Sigmoid colon (tissue), 7 donors: ENCODE measurements at places on chromosomes 5 and 9.

GRCh38 chr5:30871196-30871595 lies 322.3 kb upstream of the CDH6 start:
- no peaks in the 10 kb centered on the region for H3K27me3 ChIP-seq
- no peak overlapping the region for H3K27ac ChIP-seq
- no peak overlapping the region for H3K4me3 ChIP-seq
- H3K36me3 ChIP-seq, result no peaks in the 10 kb centered on the region
- no peak for DNase-seq

GRCh38 chr9:98913044-98913443 lies 30.7 kb upstream of the COL15A1 start:
- no peak for DNase-seq
- H3K27me3 ChIP-seq, result no peaks in the 10 kb centered on the region
- no peaks in the 10 kb centered on the region for H3K36me3 ChIP-seq

DNA sequence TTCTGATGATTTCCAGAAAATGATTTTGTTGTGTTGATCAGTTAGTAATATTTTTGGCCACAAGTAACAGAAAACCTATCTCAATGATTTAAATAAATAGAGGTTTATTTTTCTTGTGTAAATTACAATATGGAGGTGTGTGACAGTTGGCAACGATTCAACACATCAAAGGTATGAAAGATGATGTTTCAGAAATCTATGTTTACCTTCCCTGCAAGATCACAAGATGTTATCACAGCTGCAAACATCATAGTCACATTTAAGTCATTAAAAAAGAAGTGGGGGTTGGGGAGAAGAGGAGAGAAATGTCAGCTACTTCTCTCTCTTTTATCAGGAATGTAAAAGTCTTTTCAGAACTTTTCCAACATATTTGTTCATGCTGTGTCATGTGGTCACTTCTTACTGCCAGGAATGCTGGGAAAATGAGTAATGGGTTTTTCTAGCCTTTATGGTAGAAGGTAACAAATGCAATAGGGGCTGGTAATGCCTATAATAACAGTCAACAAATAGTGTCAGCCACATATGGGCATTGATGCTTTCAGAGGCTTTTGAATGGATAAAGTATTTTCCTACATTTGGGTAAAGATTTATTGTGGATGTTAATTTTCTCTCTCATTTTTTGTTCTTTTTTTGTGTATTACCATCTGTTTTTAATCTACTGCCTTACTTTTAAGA lies 742.7 kb downstream of the TLE1 start:
- no peaks in the 10 kb centered on the region for H3K27me3 ChIP-seq
- DNase-seq, result no peak
- no peak overlapping the region for H3K4me3 ChIP-seq
- peaks cover 18% of the 10 kb centered on the region for H3K4me1 ChIP-seq

DNA sequence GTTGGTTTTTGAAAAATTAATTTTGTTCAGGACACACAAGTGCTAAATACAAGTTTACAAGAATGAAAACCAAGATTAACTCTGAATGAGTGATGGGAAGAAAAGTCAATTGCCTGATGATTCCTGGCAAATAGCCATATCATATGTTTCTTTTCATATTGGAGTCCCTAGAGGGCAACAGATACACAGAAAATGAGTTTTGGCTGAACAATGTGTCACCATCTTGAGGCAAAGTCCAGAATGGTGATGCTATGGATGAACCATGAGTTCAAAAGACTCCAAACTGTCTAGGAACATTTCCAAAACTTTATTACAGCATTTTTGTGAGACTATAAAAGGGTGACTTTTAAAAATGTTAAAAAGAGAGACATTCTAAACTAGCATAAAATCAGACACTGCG lies 382.9 kb downstream of the TMEM161B start:
- H3K27me3 ChIP-seq, result no peaks in the 10 kb centered on the region
- no peaks in the 10 kb centered on the region for H3K36me3 ChIP-seq
- no peaks in the 10 kb centered on the region for H3K4me1 ChIP-seq
- H3K27ac ChIP-seq, result no peak overlapping the region

GRCh38 chr5:80064124-80064523 lies 29.0 kb downstream of the THBS4 start:
- no peak for DNase-seq
- H3K27me3 ChIP-seq, result no peaks in the 10 kb centered on the region
- no peak overlapping the region for H3K4me3 ChIP-seq
- H3K4me1 ChIP-seq, result no peaks in the 10 kb centered on the region
- H3K27ac ChIP-seq, result no peak overlapping the region
